Activated CD4-positive, alpha-beta memory T cell treated with anti-CD3 and anti-CD28 coated beads for 36 hours (primary cell): ENCODE measurements at places on chromosomes 12 and 14.

GRCh38 chr12:2054091-2055018 lies 1.6 kb downstream of the CACNA1C start:
- no peaks in the 10 kb centered on the region for H3K36me3 ChIP-seq
- H3K4me1 ChIP-seq = peaks cover 15% of the 10 kb centered on the region
- peaks cover 56% of the 10 kb centered on the region for H3K27me3 ChIP-seq
- DNase-seq = no peak
- peak overlapping the region; percentile 51 for H3K4me3 ChIP-seq

GRCh38 chr14:91311284-91311662 lies 66.8 kb upstream of the GPR68 start:
- peaks cover 54% of the 10 kb centered on the region for H3K4me1 ChIP-seq
- H3K4me3 ChIP-seq = peak overlapping the region; percentile 51

GRCh38 chr12:45305907-45306306 lies 90.0 kb downstream of the ANO6 start:
- no peak overlapping the region for H3K4me3 ChIP-seq
- H3K36me3 ChIP-seq = peaks cover 22% of the 10 kb centered on the region
- no peaks in the 10 kb centered on the region for H3K4me1 ChIP-seq
- no peak overlapping the region for H3K27ac ChIP-seq

DNA sequence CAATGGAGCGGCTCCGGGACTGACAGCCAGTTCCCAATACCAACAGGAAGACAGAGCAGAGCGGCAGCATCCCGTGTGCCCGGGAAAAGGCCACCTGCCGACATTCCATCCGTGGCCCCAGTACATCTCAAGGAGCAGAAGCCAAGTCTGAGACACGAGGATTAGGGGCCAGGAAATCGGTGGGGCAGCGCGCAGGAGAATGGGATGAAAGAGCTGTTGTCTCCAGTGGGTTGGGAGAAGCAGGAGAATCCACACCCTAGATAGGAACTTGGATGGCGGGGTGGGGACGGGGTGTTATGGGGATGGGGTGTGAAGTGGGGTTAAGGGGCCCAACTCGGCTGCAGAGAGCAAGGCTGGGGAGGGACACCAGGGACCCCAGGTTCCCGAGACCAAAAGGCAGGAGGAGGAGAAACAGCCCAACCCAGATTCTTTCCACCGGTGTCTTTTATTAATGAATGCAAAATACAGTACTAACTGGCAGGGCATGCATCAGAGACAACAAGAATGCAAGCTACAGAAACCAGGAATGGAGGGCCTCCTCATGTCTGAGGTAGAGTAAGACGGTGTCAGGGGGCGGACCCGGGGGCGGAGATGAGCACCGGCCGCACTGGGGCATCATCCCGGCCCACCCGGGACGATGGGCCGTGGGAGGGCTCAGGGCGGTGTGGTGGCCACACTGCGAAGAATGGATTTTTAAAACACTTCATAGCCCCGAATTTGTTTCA lies 50.3 kb downstream of the BEGAIN start:
- no peak overlapping the region for H3K27ac ChIP-seq
- no peak overlapping the region for H3K4me3 ChIP-seq
- H3K36me3 ChIP-seq = no peaks in the 10 kb centered on the region
- H3K27me3 ChIP-seq = no peaks in the 10 kb centered on the region

DNA sequence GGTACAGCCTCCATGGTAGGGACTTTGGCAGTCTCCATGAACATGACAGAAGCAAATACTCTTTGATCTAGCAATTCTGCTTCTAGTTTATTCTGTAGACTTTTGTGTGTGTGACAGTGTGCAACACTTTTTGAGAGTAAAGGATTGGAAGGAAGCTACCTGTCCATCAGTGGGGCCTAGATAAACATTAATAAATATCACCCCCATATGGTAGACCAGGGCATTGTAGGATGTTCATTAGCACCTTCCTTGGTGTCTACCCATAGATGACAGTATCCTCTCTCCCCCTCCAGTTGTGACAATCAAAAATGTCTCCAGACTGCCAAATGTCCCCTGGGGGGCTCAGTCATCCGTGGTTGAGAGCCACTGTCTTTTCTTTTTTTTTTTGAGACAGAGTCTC lies 10.8 kb downstream of the SNRNP35 start:
- no peak overlapping the region for H3K4me3 ChIP-seq
- peaks cover 6% of the 10 kb centered on the region for H3K4me1 ChIP-seq
- no peak for DNase-seq

DNA sequence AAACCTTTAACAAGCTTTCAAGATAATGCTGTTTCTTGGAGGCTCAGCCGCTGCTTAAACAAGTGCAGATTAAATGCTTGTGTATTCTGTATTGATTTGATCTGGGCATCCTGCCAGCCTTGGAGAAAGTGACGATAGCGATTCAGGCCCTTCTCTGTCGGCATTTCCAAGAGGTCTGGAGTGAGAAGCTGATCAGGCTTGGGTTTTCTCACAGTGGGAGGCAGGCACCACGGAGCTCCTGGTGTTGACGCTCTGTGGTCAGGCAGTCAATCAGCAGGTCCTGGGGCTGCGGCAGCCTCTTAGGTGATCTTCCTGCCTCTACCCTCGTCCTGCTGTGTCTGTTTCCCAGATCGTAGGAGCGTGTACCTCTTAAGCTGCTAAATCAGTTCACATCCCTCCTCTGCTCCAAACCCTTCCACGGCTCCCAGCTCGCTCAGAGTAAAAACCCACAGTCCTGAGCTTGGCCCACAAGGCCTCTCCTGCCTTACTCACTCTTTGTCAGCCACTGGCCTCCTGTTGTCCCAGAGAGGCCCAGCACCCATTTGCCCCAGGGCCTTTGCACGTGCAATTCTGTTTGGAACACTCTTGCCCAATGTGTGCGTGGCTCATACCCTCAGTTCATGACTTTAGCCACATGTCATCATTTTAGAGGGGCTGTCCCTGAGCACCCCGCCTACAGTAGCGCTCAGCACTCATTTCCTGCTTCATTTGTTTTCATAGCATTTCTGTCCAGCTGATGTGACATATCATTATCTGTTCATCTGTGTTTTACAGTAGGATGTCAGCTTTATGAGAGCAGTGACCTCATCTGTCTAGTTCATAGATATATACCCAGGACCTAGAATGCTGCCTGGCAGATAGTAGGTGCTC lies 155.4 kb downstream of the AACS start:
- H3K4me1 ChIP-seq = no peaks in the 10 kb centered on the region
- peaks cover 3% of the 10 kb centered on the region for H3K27me3 ChIP-seq
- H3K27ac ChIP-seq = no peak overlapping the region
- H3K4me3 ChIP-seq = no peak overlapping the region
- peak; percentile 12 for DNase-seq

GRCh38 chr14:99880651-99881420 lies 87.6 kb downstream of the EML1 start:
- no peaks in the 10 kb centered on the region for H3K36me3 ChIP-seq
- no peak overlapping the region for H3K27ac ChIP-seq
- no peaks in the 10 kb centered on the region for H3K4me1 ChIP-seq

GRCh38 chr12:31896514-31897039 lies 62.6 kb upstream of the RESF1 start:
- no peaks in the 10 kb centered on the region for H3K27me3 ChIP-seq
- H3K4me1 ChIP-seq = peaks cover 54% of the 10 kb centered on the region
- peak; percentile 92 for DNase-seq
- H3K4me3 ChIP-seq = peak overlapping the region; percentile 52
- peaks cover 53% of the 10 kb centered on the region for H3K36me3 ChIP-seq

DNA sequence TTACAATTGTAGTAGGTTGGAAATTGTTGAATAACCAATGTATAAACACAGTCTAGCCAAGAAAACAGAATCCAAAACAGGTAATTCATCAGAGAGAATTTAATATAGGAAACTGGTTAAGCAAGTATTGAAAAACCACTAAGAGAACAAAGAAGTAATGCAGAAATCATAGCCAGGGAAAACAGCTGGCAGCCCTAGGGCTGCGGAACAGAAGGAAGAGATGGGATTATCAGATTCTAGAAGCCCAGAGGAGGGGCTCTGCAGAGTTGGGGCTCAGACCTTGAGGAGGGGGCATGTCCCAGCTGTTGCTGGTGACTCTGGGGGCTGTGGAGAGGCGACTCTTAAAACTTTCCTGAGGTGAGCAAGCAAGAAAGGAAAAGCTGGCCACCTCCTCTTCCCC lies 49.4 kb downstream of the CD9 start:
- H3K4me1 ChIP-seq = no peaks in the 10 kb centered on the region
- H3K27me3 ChIP-seq = peaks cover 15% of the 10 kb centered on the region
- DNase-seq = no peak
- H3K4me3 ChIP-seq = no peak overlapping the region

DNA sequence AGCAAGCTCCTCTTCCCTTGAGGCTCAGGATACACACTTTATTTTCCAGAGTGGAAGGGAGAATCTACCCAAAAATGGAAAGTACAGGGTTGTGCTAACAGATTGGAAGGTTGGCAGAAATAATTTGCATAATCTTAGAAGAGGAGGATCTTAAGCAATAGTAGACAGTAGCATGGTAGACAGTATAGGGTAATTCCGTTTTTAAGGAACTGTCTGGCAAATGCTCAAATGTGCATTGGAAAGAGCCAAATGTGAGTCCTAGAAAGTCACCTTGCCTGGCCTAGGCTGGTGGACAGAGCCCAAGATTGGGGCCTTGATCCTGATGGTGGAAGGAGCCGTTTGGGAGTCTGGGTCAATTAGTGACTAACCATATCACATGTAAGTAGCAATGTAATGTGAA lies 13.1 kb upstream of the CARMIL3 start:
- no peaks in the 10 kb centered on the region for H3K36me3 ChIP-seq
- H3K27ac ChIP-seq = no peak overlapping the region
- H3K27me3 ChIP-seq = no peaks in the 10 kb centered on the region
- H3K4me1 ChIP-seq = peaks cover 9% of the 10 kb centered on the region
- no peak overlapping the region for H3K4me3 ChIP-seq
- DNase-seq = no peak

DNA sequence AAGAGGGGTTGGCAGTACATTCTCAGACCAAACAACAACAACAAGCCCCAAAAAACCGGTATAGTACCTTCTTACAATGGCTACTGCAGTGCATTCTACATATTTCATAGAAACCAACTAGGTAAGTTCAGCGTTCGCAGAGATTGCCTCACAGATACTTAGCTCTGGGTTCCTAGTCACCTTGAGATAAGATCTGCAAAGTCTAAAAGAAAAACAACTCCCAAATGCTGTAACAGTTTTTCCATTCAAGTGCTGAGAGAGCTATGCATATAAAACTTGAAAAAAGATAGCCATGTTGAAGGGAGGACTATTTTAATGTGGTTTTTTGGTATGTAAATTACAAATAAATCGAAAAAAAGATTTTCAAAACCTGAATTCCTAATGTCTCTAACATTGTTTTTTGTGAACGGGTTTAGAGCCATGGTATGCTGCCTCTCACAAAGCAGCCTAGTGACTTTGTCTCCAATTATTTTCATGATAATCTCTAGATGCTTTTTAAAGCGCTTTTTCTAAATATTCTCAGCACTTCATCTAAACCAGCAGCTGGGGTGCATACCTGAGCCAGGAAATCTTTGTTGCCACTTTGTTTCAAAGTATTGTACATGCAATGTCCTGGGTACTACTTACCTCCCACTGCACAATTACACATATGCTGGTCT lies 56.6 kb upstream of the CRACR2A start:
- H3K27ac ChIP-seq = no peak overlapping the region
- H3K36me3 ChIP-seq = peaks cover 7% of the 10 kb centered on the region
- no peak overlapping the region for H3K4me3 ChIP-seq
- DNase-seq = no peak
- no peaks in the 10 kb centered on the region for H3K27me3 ChIP-seq
- peaks cover 16% of the 10 kb centered on the region for H3K4me1 ChIP-seq

DNA sequence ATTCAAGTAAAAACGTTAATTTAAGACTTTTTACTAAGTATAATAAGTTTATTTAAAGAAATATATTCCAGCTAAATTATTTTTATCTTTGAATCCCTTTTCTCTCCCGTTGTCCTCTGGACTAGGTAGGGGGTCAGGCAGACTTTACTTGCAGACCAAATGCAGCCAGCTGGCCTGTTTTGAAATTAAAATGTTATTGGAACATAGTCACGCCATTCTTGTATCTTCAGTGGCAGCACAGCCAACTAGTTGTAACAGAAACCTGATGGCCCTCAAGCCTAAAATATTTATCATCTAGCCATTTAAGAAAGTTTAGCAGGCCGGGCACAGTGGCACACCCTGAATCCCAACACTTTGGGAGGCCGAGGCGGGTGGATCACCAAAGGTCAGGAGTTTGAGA lies 52.7 kb downstream of the BCAT1 start:
- H3K27ac ChIP-seq = no peak overlapping the region
- no peaks in the 10 kb centered on the region for H3K36me3 ChIP-seq

DNA sequence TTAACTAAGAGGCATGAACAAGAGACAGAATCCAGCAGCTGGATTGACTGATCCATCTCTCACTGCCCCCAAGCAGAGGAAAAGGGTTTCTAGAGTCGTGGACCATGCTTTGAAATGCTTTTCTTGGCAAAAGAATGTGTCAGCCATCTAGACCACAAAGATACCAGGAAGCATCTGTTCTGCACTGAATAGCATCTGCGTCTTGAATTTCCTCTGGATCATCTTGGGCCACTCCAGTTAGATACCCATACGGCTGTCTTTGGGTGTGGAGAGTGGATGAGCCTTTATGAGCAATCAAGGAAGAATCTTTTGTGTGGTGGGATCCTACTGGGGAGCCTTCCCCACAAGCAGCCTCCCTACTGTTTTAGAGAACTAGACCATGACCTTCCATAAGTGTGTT lies 16.0 kb upstream of the RFX4 start:
- DNase-seq = no peak
- H3K36me3 ChIP-seq = peaks cover 2% of the 10 kb centered on the region
- no peak overlapping the region for H3K27ac ChIP-seq

DNA sequence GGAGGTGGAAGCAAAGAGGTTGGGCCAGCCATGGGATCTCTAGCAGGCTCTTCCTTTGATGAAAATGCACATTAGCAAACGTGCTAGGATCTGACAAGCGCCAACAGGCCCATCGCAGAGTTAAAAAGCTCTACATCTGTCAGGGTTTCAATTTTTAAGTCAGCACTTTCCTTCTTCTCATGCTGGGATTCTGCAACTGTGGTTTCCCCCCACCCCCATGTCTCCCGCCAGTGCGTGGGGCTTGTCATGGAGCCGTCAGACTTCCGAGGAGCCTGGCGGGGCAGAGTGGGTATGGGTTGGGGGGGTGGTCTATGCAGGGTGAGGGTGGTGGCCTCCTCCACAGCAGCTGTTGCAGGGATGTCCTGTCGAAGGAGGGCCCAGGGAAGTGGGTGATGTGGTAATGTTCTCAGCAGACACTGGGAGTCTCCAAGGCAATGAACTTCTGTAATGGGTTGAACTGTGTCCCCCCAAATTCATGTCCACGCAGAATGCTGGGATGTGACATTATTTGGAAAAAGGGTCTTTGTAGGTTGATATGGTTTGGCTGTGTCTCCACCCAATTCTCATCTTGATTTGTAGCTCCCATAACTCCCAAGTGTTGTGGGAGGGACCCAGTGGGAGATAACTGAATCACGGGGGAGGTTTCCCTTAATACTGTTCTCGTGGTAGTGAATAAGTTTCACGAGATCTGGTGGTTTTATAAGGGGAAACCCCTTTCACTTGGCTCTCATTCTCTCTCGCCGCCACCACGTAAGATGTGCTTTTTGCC lies 115.2 kb upstream of the MAP1LC3B2 start:
- peaks cover 8% of the 10 kb centered on the region for H3K4me1 ChIP-seq
- H3K4me3 ChIP-seq = no peak overlapping the region
- H3K27ac ChIP-seq = no peak overlapping the region
- no peaks in the 10 kb centered on the region for H3K36me3 ChIP-seq

GRCh38 chr12:53118751-53119300 lies 15.5 kb downstream of the SOAT2 start:
- H3K4me1 ChIP-seq = no peaks in the 10 kb centered on the region
- no peak overlapping the region for H3K27ac ChIP-seq
- no peaks in the 10 kb centered on the region for H3K36me3 ChIP-seq
